Fibroblast of villous mesenchyme (primary cell): ENCODE measurements at places on chromosomes 5 and 9.

GRCh38 chr5:77418162-77418561 is 74.0 kb downstream of the WDR41 start:
- no peak for DNase-seq

- no peak for DNase-seq
Measured at GRCh38 chr9:108275906-108276305, 579.9 kb downstream of the ACTL7B start.

DNA sequence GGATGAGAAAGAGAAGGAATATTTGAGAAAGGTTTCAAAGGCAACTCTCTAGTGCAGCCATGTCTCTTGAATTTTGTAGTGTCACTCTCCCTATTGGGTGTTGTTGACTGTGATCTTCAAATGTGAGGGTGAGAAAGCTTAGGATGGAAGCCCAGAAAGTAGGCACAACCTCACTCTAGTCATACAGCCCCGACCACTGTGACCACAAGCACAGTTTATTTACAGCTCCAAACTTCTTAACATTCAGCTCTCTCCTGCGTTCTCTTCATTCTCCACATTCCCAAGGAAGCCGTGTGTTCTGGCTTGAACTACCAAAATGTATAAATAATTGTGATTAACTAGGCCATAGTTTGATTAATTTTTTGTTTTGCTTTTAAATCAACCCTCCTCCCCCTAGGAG is 542.9 kb downstream of the LRRC70 start:
- no peak for DNase-seq

- DNase-seq, result peak; percentile 70
Measured at GRCh38 chr9:130728721-130729120, 35.1 kb downstream of the EXOSC2 start.

- no peak for DNase-seq
Measured at GRCh38 chr5:73664796-73665195, 38.8 kb downstream of the ARHGEF28 start.

- peak; percentile 24 for DNase-seq
Measured at GRCh38 chr9:15509931-15510788, 610 bp downstream of the PSIP1 start.

DNA sequence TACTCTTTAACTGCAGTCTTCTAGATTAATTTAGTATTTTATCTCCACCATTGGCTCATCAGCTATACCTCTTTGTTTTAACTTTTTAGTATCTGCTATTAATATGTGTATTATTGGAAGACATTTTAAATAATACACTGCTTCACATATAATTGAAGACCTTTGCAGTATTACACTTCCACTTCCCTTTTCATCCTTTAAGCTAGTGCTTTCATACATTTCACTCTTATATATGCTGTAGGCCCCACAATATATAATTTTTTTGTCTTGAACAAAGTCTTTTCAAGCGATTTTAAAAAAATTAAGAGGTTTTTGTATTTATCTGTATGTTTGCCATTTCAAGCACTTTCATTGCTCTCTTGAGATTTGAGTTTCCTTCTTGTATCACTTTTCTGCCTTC is 8.6 kb upstream of the LPCAT1 start:
- no peak for DNase-seq

GRCh38 chr5:151006704-151007334 is 13.6 kb upstream of the GPX3 start:
- DNase-seq, result peak; percentile 26

- no peak for DNase-seq
Measured at GRCh38 chr5:91024206-91024605, 358.9 kb downstream of the ARRDC3 start.

DNA sequence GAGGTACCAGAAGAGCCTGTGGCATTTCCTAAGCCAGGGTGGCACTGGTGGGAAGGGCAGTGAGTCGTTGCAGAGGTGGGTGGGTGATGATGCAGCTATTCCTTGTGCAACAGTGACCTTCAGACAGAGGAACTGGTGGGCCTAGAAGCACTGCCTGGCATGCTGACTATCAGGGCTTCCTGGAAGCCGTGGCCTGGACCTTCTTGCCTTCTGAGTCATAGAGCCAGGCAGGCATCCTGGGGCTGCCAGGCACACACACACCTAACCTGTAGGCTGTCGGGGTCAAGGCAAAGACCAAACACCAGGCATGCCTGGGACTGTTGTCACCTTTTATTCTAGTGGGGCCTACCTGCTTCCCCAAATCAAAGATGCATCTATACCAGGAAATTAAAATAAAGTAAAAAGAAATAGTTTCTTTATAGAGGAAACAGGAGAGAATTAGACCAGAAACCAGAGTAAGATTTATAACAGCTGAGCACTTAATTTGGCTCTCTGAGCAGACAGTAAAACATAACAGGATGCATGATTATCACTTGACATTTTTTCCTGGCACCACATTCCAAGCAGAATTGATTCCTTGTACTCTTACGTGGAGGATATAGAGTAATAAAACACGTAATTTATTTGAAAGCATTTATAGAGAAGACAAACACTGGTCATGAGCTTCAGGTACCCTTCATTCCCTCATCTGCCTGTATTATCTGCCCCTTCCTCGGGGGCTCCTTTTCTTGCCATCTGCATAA is 25.1 kb downstream of the NANS start:
- peak; percentile 30 for DNase-seq

GRCh38 chr5:143168171-143168741 is 235.2 kb downstream of the NR3C1 start:
- peak; percentile 37 for DNase-seq

GRCh38 chr9:15851766-15852165 is 298.9 kb downstream of the CCDC171 start:
- no peak for DNase-seq

DNA sequence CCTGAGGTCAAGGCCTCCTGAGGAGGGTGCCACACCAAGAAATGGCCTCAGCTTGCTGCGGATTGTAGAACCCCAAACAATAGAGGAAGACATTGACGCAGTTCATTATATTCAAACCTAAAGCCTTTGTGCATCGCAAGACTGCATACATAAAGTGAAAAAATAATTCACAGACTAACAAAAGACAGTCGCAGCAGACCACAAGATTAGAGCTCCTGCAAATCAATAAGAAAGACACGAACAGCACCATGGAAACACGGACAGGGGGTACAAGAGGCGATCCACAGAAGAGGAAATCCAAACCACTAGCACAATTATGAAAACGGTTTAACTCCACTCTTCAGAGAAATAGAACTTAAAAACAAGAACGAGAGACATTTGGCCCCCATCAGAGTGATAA is 10.0 kb upstream of the TCOF1 start:
- DNase-seq, result no peak
